H4 (cell line): ENCODE measurements at places on chromosomes 4 and X. TPM values are rescaled to one million over a fixed set of nuclear protein-coding genes. Genes with fewer than 3 reads are reported as not detected.

DNA sequence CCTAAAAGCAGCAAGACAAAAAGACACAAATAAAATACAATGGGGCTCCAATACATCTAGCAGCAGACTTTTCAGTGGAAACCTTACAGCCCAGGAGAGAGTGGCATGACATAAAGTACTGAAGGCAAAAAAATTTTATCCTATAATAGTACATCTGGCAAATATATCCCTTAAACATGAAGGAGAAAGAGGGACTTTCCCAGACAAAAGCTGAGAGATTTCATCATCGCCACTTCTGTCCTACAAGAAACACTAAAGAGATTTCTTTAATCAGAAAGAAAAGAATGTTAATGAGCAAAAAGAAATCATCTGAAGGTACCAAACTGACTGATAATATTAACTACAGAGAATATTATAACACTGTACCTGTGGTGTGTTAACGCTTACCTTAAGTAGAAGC, 86.4 kb downstream of the ANKRD17 start:
- DNase-seq: no peak

- DNase-seq: no peak
Measured at GRCh38 chr4:88098993-88099752, 59.3 kb downstream of the ABCG2 start.

DNA sequence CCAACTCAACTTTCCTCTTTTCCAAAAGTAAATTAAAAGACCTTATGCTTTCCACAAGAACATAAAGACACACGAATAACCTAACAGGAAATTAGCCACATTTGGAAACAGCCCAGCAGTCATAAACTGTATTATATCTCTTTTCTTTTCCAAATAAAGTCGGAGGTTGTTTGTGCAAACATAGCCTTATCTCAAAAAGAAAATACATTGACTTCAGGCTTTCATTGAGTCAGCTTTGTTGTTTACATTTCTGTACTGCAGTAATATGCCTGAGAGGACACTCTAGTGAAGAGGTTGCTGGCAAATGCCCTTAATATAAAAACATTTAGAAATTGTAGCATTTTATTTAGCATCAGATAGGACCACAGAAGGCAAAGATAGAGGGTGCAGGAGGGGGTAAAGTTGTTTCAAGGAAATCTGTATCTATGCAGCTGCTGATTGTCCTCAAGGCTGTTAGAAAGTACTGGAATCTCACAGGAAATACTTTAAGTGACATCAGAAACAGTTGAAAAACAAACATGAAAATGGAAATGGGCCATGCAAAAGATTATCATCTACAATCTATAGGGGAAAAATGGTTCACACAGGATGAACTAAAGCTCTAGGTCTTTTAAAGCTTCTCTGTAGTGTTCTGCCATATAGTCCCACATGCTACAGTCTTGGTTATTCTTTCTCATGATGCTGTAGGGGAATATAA, 14.5 kb downstream of the LNX1 start:
- DNase-seq: peak; percentile 80

DNA sequence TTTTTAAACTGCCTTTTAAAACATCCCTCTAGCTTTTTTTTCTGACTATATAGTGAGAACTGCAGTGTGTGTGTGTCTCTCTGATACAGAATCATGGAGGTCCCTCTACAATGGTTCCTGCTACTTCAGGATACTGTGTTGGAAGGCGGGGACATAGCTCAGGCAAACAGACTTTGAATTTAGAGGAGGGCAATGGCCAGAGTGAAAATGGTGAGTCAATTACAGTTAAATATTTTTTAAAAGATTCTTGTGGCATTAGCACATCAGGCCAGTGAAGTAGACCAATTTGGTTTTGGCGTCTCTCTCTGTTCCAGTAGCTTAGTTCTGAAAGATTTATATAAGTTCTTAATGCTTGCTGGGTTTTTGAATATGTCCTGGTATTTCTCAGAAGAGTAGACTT, 47.1 kb downstream of the ALG13 start:
- DNase-seq: no peak

DNA sequence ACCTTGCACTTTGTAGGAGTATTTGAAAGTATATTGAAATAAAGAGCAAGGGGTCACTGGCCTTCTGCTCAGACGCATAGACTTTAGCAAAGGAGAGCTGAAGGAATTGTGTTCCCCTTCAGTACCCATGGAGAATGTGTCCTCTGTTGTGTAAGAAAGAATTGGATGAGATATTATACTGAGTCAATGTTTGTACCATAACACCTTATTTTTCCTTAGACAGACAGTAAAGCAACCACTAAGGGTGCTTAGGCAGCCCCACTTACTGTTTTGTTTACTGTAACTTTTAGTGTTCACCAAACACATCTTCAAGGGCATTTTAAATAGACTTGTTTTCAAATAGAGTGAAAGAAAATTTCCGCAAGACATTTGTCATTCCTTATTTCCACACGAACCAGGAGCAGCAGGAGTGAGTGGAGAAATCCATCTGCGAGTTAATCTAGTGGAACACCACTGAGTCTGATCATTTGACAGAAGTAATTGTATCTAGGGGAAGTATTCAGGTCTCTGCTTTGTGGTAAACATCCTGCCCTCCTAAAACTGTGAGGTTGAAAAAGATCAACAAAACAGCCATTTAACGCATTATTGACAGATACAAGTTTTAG, 89.5 kb downstream of the SLIT2 start:
- no peak for DNase-seq

DNA sequence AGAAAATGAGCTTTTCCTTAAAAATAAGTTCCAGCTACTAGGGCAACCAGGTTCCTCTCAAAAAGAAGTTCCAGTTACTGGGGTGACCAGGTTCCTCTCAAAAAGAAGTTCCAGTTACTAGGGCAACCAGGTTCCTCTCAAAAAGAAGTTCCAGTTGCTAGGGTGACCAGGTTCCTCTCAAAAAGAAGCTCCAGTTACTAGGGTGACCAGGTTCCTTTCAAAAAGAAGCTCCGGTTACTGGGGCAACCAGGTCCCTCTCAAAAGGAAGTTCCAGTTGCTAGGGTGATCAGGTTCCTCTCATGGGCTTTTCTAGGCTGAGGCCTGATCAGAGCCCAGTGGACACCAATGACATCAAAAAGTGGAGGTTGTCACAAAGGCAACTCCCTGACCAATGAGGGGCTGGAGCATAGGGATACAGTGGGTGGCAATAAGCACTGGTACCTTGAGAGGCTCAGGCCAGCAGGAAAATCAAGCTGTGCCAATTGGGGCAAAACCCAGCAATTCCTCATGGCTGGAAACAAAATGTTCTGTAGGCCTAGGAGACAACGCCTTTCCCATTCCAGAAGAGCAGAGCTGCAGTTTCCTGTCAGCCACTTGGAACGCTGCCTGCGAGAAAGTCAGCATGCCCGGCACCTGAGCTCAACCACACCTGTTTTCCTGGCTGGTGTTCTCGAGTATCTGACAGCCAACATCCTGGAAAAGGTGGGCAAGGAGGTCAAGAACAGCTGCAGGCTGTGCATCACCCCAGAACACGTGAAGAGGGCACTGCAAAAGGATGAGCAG, 12.3 kb upstream of the SYTL5 start:
- DNase-seq: peak; percentile 7

GRCh38 chr4:138775489-138775888, 240.1 kb upstream of the NOCT start:
- DNase-seq: no peak

MAGEA2 gene
- 10.6 and 15.8 TPM in 2 replicates for total RNA-seq
